ENCODE measurements at places on chromosomes 7 and 10. TPM values are rescaled to one million over a fixed set of nuclear protein-coding genes. Genes with fewer than 3 reads are reported as not detected.

DNA sequence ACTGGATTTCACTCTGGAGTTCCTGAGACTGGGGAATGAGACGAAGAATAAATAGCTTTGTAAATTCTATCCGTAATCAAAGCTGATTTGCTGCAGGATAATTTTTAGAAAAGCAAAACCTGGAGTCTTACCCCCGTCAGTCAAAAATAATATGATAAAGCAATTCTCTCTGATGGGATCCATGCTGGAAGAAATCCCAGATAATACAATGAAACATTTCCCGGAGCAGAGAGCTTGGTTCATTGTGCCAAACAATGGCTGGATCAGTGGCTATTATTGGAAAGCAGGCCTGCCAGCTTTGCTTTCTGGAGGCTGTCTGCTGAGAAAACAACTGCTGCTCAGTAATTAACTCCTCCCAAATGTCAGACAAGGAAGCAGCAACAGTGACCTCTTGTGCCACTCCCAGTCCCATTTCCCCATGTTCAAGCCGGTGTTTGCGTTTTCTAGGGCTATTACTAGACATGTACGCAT lies 609.4 kb upstream of the PCDH15 start:
- peak; percentile 8 for DNase-seq

GRCh38 chr10:116732573-116732972 lies 9.8 kb downstream of the HSPA12A start:
- DNase-seq = no peak

GRCh38 chr10:11225935-11226334 lies 208.3 kb downstream of the CELF2 start:
- DNase-seq = no peak

DNA sequence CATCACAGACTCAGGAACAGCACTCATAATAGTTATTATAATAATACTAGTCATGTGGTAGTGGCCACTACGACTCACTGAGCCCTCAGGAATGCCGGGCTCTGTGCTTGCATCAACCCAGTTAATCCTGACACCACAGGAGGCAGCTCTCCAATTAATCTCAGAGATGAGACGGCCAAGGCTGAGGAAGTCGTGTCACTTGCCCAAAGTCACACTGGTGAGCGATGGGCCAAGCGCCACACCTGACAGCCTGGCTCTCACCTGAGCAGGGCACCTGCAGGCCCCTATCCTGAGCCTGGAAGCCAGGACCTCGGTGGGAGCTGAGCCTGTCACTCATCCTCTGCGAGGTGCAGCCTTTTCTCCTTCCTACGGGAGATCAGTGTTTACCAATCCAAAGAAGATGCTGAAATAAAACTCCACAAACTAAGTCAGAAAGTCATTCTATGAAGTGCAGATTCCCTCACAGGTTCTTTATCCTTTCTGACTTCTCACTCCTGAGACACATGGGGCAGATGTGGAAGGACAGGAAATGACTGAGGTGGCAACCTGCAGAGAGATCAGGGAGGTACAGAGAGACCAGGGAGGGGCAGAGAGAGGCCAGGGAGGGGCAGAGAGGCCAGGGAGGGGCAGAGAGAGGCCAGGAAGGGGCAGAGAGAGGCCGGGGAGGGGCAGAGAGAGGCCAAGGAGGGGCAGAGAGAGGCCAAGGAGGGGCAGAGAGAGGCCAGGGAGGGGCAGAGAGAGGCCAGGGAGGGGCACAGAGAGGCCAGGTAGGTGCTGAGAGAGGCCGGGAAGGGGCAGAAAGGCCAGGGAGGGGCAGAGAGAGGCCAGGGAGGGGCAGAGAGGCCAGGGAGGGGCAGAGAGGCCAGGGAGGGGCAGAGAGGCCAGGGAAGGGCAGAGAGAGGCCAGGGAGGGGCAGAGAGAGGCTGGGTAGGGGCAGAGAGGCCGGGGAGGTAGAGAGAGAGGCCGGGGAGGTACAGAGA lies 38.5 kb downstream of the VIPR2 start:
- no peak for DNase-seq

Gene PTPN20
- 0.33 TPM for total RNA-seq

GRCh38 chr10:113961182-113962031 lies 82.3 kb upstream of the ADRB1 start:
- no peak for DNase-seq

Gene PLEKHS1
- not detected for total RNA-seq

DNA sequence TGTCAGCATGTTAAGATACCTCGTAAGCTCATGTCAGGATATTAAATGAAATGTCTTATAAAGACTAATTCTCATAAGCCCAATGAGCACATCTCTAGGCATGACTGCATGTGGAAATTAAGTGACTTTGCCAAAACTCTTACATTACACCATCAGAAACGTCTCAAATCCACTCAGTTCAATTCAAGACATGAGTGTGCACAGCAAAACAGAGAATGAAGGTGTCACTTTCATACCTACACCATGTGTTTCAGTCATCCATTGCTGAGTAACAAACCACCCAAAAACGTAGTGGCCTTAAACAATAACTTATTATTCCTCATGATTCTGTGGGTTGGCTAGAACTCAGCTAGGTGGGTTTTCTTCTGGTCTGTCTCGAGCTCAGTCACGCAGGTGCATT lies 99.8 kb downstream of the ATE1 start:
- DNase-seq = no peak

Gene EIF5AL1
- total RNA-seq = 0.33 TPM

GRCh38 chr10:75101416-75102251 lies 9.8 kb upstream of the SAMD8 start:
- DNase-seq = no peak

DNA sequence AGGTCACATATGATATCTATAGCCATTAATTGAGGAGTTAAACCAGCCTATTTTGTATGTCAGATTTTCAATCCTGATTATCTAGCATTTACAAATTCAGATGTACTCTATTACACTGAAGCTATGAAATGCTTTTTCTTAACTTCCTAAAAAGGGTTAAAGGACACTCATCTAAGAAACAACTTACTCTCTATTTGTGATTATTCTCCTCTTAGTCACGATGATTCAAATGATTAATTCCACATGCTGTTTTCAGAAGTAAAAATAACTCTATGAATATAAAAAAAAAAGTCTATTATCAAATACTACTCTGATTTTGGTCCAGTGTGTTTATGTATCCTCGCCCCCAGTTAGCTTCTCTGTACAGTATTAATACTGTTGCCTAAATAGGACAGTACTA lies 1199.9 kb downstream of the GATA3 start:
- DNase-seq = peak; percentile 76

DNA sequence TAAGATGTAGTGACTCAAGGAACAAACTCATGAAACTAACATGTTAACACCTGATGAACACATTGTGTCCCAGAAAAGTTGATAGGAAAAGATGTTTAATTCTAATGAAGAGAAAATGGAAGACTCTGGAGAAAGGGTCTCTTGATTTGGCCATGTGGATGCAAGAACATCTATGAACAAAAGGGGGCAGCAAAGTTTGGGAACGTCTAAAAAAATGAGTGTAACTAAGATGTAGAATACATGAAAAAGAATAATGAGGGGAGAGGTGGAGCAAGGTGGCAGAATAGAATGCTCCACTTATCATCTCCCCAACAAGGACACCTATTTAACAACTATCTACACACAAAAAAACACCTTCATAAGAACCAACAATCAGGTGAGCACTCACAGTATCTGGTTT lies 805.1 kb downstream of the TNS3 start:
- peak; percentile 18 for DNase-seq

- DNase-seq = no peak
These were observed 268.9 kb upstream of the SEMA3C start for GRCh38 chr7:81187753-81188152.

Gene NKX2-3
- total RNA-seq = not detected

DNA sequence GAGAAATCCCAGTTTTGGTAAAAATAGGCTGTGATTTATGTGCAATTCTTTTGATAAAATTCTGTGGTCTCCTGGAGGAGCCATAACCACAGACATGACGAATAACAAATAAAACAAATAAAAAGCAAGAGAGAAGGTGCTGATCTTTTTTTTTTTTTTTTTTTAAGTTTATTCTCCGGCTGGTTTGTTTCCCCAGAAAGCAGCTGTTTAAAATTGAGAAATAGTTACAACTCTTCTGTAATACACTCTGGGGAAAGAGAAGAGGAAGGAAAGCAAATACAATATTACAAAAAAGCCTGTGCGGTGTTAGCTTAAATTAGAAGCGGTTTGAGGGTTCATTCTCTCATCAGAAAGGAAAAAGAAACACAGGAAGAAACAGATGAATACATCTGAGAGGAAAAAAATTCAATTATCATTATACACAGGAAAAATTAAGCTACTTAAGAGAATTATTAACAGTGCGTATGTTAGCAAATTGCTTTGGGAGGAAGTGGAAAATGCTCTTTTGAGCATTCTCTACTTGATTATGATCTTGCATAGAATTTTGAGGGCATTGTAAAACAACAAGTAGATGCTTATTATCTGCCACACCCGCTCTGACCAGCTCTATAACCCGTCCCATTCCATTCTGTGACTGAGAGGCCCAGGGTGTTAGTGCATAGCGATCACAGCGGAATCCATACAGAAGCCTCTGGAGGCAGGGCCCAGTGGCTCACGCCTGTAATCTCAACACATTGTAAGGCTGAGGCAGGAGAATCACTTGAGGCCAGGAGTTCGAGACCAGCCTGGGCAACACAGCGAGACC lies 40.6 kb upstream of the WAC start:
- no peak for DNase-seq

Gene UPK3BL2
- 1.0 TPM for total RNA-seq

- peak; percentile 67 for DNase-seq
These were observed 37.2 kb downstream of the TMEM120A start for GRCh38 chr7:75957021-75957736.

DNA sequence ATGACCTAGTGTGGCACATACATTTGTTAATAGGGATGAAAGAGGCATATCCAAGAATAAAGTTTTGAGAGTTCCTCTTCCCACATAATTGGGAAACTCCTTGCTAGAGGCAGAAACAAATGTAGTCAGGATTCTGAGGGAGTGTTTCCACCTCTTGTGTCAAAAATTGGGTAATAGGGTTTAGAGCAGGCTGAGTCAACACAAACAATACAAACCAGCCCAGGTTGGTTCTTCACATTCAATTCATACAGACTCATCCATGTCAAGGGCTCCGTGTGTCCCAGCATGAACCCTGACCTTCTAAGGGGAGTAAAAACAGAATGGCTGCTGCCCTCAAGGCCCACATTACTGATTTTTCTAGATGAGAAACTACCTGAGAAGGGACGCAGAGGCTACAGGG lies 75.3 kb downstream of the GLI3 start:
- no peak for DNase-seq

Gene NKX6-2
- total RNA-seq = not detected

DNA sequence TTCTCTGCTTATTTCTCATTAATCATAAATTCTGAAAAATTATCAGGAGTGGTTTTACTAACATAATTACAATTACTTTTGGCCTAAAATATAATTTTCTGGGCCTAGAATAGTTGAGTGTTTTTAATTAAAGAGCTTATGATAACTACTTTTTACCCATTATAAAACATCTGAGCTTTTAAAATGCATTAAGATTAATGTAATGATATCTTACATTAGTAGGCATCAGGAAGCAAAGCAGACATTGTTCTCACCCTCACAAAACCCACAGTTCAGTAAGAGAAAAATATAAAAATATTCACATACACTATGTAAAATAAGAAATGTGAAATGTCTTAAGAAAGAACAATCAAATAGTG lies 443.7 kb upstream of the SEMA3A start:
- no peak for DNase-seq

Gene ZCCHC24
- 44.4 TPM for total RNA-seq

- DNase-seq = peak; percentile 54
These were observed 51.0 kb downstream of the ORC5 start for GRCh38 chr7:104156842-104157277.

Gene TMEM106B
- total RNA-seq = 41.6 TPM

- DNase-seq = peak; percentile 46
These were observed 27.3 kb downstream of the SH3PXD2A start for GRCh38 chr10:103828107-103828506.

DNA sequence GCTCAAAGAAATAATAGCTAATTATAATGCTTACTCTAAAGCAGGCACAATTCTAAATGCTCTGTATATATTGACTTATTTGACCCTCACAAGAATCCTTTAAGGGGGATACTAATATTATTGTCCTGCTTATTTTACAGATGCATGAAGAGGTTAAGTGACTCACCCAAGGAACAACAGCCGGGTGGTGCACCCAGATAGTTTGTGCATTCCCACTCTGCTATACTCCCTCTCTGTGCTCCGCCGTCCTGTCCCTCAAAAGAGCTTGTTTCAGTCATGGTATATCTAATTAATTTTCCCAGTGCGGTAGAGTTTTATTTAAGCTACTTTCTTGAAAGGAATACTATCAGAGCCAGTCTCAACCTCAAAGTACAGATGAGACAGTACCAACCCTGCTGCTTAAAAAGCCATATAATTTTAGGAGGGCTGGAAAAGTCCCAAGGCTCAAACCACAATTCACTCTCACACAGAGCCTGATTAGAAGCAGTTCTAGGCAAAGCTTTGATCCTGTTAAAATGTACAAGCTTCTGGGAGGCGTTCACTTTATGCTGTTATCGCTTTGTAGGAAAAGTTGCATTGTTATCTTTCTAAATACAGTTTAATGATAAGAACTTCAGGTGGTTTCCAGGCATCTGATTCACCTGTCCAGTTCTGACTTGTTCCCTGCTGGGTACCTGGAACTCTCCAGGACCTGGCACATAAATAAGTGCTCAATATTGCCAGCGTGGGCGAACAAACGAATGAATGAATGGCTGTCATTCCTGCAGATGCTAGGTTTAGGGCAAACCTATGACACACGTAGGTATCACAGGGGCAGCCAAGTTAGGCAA lies 261.5 kb upstream of the KLF14 start:
- peak; percentile 42 for DNase-seq

DNA sequence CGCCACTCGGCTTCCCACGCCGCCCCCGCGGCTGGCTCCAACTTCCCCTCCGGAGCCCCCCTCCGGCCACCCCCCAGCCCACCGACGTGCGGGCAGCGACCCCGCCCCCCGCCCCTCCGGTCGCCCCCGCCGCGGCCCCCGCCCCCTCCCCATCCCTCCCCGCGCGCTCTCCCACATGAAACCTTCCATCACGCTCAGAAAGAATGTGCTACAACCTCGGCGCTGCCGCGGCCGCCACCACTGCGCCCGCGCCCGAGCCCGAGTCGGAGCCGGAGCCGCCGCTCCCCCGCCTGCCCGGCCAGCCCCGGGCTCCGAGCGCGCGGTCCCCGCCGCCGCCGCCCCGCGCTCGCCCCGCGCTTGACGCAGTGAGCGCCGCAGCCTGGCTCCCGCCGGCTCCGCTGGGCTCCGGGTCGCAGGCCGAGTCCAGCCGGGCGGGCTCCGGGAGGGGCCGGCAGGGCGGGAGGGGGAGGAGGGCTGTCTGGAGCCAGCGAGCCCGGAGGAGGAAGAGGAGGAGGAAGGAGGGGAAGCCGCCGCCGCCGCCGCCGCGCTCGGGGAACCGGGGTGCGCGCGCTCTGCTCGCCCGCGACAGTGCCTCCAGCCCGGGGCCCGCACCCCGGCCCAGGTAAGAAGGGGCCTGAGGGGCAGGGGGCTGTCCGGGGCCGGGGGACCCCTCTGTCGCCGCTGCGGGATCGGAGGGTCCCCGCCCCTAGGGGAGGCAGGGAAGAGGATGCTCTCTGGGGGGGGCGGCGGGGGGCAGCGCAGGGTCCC lies 4.3 kb upstream of the ELFN1 start:
- no peak for DNase-seq

GRCh38 chr7:15889507-15889906 lies 203.0 kb upstream of the MEOX2 start:
- DNase-seq = peak; percentile 11

Gene EEPD1
- 8.4 TPM for total RNA-seq

GRCh38 chr10:12772797-12773587 lies 228.5 kb downstream of the CCDC3 start:
- DNase-seq = no peak

All from fibroblast of lung (primary cell).